ENCODE measurements at places on chromosomes 7 and 10.

DNA sequence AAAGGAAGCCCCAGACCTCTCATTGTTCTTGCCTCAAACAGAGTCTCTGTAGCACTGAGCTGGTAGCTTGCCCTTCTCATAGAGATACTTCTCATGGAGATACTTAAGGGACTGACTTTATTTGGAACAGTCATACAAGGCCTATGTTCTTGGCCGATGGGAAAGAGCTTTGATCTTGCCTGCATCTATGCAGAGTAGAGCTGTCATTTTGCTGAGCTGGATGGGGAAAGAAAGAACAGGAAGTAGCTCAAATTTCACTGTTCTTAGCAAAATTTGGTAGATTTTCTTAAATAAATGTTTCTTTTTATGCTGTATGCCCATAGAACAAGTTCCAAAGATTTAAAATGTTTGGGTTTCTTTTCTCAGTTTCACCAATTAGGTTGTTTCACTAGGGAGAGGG lies 119.3 kb upstream of the SEC61G start:
- no peak for DNase-seq

DNA sequence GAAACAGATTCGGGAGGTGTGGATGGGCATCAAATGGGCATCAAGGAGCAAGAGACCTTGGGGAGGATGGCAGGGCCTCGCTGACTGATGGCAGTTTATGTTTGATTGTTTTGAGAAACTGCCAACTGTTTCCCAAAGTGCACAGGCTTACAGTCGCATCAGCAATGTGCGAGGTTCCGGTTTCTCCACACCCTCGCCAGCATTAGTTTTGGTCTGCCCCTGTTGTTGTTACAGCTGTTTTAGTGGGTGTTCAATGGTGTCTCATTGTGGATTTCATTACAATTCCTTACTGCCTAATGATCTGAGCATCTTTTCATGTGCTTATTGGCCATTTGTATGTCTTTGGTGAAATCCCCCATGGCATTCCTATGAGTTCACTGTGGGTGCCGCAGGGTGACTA lies 24.4 kb downstream of the AKR1E2 start:
- no peak for DNase-seq

- DNase-seq, result no peak
These were observed 58.4 kb downstream of the NEURL1 start for GRCh38 chr10:103551619-103552602.

GRCh38 chr7:104993217-104993862 lies 20.7 kb upstream of the KMT2E start:
- no peak for DNase-seq
